ENCODE measurements at places on chromosomes 16 and 17. TPM values are rescaled to one million over a fixed set of nuclear protein-coding genes. Genes with fewer than 3 reads are reported as not detected.

The PNPO gene
- 28.3 TPM for total RNA-seq

The GPR179 gene
- total RNA-seq: under 0.01 TPM

The DECR2 gene
- total RNA-seq: 30.5 TPM

The FBXO39 gene
- 1.3 TPM for total RNA-seq

The RPUSD1 gene
- total RNA-seq: 13.1 TPM

The ABCC12 gene
- 0.15 TPM for total RNA-seq

The KRTAP2-1 gene
- not detected for total RNA-seq

The SBK1 gene
- 0.16 TPM for total RNA-seq

The CX3CL1 gene
- total RNA-seq: 164 TPM

The RUSF1 gene
- total RNA-seq: 68.2 TPM

The OR2C1 gene
- not detected for total RNA-seq

The ACSM5 gene
- 4.5 TPM for total RNA-seq

The CCL7 gene
- not detected for total RNA-seq

The EXOC7 gene
- total RNA-seq: 93.9 TPM

The PRSS21 gene
- total RNA-seq: not detected

The CNGB1 gene
- total RNA-seq: not detected

The EVPL gene
- total RNA-seq: 8.0 TPM

The ARL16 gene
- total RNA-seq: 34.9 TPM

The CCL16 gene
- not detected for total RNA-seq

The CDC27 gene
- 65.0 TPM for total RNA-seq

The MYOCD gene
- total RNA-seq: 2.6 TPM

The TSPOAP1 gene
- 42.1 TPM for total RNA-seq

The ADORA2B gene
- 5.6 TPM for total RNA-seq

The GLG1 gene
- 116 TPM for total RNA-seq

The RASL10B gene
- 5.9 TPM for total RNA-seq

The CCDC154 gene
- total RNA-seq: 0.48 TPM

The MYH3 gene
- 2.9 TPM for total RNA-seq

The HBA1 gene
- 5.6 TPM for total RNA-seq

Measured in breast epithelium (tissue), 4 donors.